ENCODE measurements at places on chromosomes 3 and 15.
A peak's percentile ranks its signal among the peaks of the same experiment; 100 is the strongest.

- DNase-seq = no peak
Observed at GRCh38 chr3:51642462-51642861, 28.6 kb upstream of the TEX264 start.

- no peak for DNase-seq
Observed at GRCh38 chr3:20529911-20530310, 343.9 kb upstream of the SGO1 start.

- DNase-seq = no peak
Observed at GRCh38 chr15:64149424-64149823, 2.1 kb upstream of the SNX22 start.

GRCh38 chr3:194976874-194977273 lies 291.2 kb downstream of the FAM43A start:
- DNase-seq = no peak

DNA sequence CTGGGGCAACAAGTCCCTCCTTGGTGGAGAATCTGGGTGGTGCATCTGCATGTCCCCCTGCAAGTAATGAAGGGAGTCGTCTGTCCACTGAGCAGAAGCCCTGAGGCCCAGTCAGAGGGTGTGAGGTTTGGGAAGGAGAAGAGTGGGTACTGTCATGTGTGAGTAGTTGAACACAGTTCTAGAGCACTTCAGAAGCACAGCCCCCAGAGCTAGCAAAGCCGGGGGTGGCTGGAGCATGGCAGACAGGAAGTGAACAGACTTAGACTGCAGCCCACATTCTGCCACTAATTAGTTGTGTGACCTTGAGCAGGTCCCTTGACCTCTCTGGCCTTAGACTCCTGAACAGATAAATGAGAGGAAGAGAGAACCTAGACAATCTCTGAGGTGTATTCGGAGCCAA lies 207.6 kb downstream of the UACA start:
- peak; percentile 37 for DNase-seq

- no peak for DNase-seq
Observed at GRCh38 chr15:41001524-41002214, 48.4 kb downstream of the CHAC1 start.

DNA sequence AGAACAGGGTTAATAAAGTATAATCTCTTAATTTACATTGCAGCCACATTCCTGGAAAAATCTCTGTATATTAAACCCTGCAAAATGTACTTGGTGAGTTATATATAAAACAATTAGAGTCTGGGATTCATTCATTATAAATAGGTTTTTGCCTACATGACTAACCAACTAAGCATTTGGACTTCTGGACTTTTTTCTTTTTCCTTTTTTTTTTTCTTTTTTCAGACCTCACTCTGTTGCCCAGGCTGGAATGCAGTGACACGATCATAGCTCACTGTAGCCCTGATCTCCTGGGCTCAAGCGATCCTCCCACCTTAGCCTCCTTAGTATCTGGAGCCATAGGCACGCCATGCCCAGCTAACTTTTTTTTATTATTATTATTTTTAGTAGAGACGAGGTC lies 4.5 kb downstream of the DNAJC13 start:
- DNase-seq = peak; percentile 73

- peak; percentile 26 for DNase-seq
Observed at GRCh38 chr3:184734903-184735701, 23.2 kb upstream of the MAGEF1 start.

DNA sequence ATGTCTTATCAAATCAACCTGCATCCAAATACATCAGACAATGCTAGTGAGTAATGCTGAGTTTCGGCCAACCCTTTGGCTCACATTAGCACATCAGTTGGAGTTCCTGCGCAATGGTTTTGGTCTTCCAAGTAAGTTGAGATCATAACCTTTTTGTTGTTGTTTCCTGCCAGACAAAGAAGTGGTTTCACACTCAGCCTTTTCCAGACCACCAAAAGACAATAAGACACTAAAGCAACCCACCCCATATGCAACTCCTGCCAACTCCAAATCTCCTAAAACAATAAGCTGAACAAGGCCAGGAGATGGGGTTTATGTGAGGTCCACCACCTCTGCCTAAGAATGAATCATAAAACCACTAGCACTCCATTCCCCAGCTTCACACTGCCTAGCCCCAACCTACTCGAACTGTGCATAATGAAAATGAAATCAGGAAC lies 177.0 kb downstream of the ERC2 start:
- DNase-seq = peak; percentile 62

DNA sequence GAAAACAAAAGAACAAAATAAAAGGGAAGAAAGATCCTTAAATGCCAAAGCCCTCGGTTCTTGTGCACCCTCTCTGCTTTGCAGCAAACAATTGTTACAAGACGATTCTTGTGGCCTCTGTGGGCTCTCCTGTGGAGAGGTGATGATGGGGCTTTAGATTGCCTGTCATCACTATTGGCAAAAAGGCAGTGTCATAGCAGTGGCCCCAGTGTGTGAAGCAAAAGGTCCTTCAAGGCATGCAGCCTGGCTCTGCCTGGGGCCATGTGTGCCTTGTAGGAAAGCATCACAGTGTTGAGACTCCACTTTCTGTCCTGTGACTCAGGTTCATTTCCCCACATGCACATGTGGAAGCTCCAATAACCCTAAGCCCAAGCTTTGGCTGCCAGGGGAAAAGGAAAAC lies 43.7 kb downstream of the POC1A start:
- no peak for DNase-seq

GRCh38 chr3:194141415-194142155 lies 5.6 kb downstream of the HES1 start:
- DNase-seq = peak; percentile 90

DNA sequence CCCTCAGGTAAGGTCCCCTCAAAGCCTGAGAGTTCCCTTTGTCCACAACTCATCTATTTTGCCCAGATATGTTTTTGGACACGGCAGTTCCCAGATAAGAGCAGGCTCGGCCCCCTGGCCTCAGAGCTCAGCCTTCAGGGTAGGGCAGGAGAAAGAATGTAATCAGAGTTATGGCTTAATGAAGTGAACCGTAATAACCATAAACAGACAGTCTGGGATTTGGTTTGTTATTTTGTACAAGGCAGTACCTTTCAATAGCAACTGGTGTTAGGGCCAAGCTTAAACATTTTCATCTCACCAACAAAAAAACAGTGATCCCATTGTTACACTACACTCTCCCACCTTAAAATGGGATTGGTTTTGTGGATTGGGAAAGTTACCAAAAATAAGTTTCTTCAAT lies 12.2 kb upstream of the ALDH1A3 start:
- no peak for DNase-seq

DNA sequence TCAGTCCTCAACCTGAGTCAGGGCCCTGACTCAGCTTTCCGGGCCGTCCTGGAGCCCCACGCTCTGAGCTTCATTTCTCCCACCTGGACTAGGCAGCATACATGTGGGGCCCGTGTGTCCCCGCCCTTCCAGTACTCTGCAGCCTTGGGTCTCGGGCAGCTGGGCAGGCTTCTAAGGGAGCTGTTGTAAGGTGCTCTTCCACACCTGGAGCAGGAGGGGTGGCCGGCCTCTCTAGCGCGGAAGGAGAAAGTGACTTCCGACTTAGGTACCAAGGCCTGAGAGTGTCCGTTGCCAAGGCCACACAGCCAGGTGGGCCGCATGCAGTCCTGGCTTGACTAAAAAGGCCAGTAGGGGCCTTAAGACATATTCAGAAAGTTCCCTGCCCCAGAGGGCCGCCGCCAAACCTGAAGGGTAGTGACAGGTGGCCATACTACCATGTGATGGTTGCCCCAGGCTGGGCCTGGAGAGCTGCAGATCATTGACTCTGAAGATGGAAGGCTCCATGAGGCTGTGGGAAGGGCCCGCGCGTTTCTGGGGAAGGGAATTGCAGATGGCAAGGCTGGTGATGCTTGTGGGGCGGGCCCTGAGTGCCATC lies 9.4 kb upstream of the SEMA3B start:
- DNase-seq = no peak

- DNase-seq = no peak
Observed at GRCh38 chr3:152333928-152334327, 65.2 kb downstream of the MBNL1 start.

- DNase-seq = no peak
Observed at GRCh38 chr3:31892500-31892899, 88.6 kb downstream of the OSBPL10 start.

- no peak for DNase-seq
Observed at GRCh38 chr3:38114052-38114874, 22.7 kb downstream of the ACAA1 start.

GRCh38 chr15:65818927-65819562 lies 27.0 kb upstream of the DENND4A start:
- no peak for DNase-seq

DNA sequence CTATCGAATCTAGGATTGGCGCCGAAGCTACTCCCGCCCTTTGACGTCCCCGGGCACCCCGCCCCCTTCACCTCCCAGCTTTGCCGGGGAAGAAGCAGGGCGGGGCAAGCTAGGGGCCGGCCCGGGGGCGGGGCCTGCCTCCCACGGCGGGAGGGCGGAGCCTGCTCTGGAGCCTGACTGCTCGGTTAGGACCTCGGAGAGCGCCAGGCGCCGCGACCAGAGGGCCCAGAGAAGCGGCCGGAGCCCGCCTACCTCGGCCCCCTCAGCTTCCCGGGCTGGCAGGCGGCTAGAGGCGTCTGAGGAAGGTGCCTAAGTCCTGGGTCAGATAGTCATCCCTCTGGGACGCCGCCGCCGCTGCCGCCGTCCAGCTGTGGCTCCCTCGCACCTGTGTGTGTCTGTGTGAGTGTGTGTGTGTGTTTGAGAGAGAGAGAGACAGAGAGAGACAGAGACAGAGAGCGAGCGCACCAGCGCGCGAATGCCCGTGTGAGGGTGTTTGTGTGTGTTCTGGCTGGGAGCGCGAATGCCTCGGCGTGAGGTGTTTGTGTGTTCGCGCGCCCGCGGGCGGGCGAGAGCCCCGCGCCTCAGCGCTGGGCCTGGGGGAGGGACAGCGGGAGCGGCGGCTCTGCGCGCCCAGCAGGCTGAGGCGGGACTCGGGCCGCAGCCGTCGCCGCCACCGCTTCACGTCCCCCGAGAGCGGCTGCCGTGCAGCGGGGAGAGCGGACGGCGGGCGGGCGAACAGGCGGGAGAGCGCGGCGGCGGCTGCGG lies at the start of gene STXBP5L:
Gene STXBP5L, plus strand, starts transcription at position 176 of the 765 bp plus-strand sequence. CDS start 1,374 bp downstream, outside the sequence.
- DNase-seq = peak; percentile 75

DNA sequence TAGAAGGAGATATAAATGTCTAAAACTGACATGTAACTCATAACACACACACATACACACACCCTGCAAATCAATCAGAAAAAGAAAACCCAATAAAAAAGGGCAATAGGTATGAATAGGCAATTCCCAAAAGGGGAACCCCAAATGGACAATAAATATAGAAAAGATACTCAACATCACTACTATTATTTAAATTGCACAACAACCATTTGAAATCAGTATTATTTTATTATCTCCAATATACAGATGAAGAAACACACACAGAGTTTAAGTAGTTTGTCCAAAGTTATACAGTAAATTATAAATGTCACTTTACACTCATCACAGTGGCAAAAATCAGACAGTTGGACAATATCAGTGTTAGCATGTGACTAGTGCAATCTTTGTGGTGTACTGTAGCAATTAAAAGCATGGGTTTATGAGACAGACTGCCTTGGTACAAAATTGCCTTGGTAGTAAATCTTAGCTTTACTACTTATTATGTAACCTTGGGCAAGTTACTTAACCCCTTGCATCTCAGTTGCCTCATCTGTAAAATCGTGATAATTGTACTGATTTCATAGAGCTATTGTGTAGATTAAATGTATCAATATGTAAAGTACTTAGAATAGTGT lies 3.4 kb upstream of the FSTL1 start:
- no peak for DNase-seq

DNA sequence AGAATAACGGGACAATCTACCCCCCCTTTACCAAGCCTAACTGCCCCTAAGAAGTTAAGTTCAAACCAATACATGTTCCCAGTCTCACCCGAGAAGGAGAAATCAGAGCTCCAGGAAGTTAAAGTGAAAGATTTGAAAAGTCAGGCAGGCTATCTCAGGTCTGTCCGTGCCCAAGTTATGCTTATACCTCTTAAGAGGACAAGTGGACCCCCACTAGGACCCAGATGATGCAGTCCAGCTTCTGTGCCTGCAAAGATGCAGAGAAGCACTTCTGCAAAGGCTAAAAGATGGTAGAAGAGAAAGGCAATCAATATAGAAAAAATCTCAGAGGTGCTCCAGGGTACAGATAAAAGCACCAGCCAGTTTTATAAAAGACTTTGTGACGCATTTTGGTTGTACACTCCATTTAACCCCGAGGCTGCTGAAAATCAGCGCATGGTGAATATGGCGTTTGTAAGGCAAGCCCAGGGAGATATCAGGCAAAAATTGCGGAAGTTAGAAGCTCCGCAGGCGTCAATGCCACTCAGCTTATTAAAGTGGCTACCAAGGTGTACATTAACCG lies 9.8 kb upstream of the SLC9C1 start:
- DNase-seq = no peak

DNA sequence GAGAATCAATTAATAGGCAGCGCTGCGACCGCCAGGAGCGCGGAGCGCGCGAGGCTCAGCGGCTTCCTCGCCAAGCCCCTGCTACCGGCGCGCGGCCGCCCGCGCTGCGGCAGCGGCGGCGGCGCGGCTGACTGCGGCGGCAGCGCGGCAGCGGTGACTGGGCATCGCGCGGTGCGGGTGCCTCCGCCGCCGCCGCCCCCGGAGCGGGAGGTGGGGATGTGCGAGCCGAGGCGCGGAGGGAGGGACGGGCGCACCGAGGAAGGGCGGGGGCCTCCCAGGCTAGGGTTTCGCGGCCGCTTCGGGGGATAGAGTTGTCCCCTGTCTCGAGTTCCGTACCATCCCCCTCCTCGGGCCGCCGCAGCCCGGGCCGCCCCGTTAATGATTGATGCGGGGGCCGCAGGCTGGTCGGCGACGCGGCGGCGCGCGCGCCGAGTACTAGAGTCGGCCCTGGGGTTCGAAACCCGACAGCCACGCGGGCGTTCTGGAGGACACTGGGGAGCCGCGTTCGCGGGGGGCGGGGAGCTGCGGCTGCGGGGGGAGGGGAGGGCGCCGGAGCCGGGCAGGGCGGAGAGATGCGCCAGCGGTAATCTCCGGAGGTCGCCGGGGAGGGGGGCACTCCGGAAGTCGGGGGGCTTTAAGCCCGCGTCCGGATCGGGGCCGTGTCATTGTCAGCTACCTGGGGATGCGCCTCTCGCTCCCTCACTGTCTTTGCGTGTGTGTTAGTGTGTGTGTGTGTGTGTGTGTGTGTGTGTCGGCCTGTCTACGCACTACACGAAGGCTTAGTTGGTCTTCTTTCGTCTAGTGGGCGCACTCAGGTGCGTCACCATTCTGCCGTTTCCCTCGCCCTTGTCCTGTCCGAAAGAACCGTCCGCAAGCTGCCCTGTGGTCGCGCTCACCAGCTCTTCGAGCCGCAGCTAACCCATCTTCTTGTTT lies at the start of gene PAQR9:
Gene PAQR9, minus strand, starts transcription at position 159 of the 933 bp plus-strand sequence. CDS start 338 bp downstream, outside the sequence.
- no peak for DNase-seq

DNA sequence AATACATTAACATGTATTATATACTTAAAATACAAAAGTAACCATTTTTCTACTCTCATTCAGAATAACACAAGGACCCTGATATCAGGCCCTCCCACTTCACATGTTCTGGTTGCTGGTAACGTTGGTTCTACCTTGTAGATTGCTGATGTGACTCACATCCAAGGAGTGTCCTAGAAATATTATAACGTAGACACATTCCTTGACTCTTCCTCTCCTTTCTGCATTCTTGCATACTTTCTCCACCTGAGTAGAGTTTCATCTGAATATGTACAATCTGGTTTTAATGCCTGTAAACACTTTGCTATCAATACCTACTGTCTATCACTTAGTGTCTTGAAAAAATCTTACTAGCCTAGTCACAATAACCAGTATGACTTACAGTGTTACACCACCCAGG lies 35.0 kb upstream of the NEDD4 start:
- no peak for DNase-seq
